ENCODE measurements at places on chromosomes 2 and 18.

- no peak for DNase-seq
Measured at GRCh38 chr18:76822506-76823160, at the start of gene ZNF236. Gene ZNF236, plus strand, starts transcription at chr18:76822557. Its CDS starts 51 bp downstream, at chr18:76822608.

DNA sequence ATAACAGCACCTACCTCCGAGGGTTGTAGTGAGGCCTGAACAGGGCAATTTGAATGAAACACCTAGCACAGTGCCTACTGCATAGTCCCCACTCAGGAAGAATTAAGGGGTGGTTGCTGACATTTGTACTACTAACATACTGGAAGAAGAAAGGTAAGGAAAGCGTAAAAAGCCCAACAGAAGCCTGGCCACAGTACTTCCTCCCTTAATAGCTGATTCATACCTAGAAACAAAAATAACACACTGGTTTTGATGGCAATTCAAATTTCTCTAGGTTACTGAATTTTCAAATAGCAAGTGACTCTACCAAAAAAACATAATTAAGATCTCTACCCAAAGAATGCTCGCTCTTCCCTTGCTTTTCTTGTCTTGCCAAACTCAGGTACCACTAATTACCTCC lies 16.2 kb downstream of the SUCLG1 start:
- no peak for DNase-seq

- DNase-seq = no peak
Measured at GRCh38 chr2:105812180-105813044, 67.7 kb downstream of the NCK2 start.

DNA sequence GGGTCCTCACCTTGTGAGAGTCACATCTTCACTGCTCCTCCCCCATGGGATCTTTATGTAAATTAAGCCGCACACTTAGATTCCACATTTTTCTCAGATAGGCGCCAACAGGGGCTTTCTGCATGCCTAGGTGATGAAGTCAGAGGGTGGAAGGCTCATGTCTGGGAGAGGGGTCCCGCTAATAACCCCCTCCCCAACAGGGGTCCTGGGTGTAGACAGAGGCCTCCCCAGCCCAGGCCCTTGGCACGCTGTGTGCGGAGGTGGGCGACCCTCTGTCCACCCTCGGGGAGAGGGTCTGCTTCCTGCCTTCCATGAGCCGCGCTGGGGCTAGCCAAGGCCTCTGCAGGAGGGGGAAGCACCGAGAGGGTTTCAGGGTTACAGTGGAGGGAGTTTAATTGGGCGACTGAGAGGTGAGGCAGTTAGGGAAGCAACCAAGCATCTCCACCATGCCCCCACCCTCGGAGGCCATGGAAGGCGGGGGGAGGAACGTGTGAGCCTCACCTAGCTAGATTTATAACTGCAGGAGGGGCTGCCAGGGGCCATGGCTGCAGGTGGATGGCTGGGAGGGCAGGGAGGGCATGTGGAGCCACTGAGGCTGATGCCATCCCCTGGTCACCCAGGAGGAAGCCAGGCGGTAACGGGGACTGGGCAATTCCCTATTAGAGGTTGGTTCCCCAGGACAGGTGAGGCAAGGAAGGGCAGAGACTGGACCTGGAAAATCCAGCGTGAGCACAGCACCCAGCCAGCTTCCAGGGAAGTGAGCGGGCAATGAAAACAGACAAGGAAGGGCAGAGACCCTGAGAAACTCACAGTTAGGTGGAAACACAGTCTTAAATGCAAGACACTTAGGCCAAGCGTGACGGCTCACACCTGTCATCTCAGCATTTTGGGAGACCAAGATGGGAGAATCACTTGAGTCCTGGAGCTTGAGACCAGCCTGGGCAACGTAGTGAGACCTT lies 7.7 kb upstream of the PXDN start:
- DNase-seq = no peak

GRCh38 chr18:34773961-34774766 lies 64.1 kb downstream of the DTNA start:
- DNase-seq = no peak

GRCh38 chr2:240220371-240220770 lies 79.9 kb upstream of the OTOS start:
- DNase-seq = no peak

DNA sequence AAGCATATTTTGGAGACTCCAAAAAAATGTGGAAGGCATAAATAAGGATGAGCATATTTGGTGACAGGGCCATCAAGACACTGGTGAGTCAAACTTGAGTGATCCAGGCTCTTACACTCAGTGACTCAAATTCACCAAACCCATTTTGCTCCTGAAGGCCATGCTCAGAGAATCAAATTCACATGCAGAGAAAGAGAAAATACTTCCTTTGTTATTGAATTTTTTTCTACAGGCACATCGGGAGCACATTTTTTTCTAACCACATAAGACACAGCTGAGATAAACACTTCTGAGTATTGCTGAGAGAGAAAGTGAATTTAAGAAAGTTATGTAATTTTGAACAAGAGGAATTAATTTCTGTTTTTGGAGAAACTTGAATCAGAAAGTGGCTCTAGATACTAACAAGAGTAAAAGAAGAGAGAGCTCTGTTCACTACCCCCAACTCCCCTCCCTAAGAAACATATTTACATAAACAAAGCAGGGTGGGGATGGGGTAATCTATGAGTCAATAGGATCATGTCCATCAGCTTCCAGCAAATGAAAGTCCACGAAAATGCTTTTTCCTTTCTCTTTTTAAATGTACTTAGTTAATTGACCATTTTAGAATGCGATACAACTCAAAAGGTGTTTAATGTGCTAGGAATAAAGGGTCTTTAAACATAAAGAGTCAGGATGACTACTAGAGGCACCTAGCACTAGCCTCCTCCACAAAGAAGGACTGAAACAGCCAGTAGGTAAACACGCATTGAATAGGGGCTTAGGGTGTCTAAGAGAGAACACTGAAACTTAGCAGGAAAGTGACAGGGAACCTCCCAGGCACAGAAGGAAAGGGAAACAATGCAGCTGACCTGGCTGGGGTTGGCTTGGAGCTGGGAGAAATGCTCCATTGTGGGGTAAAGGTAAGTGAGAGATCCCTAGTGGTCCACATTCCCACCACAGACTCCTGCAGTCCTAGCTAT lies 152.3 kb downstream of the KCNE4 start:
- no peak for DNase-seq

DNA sequence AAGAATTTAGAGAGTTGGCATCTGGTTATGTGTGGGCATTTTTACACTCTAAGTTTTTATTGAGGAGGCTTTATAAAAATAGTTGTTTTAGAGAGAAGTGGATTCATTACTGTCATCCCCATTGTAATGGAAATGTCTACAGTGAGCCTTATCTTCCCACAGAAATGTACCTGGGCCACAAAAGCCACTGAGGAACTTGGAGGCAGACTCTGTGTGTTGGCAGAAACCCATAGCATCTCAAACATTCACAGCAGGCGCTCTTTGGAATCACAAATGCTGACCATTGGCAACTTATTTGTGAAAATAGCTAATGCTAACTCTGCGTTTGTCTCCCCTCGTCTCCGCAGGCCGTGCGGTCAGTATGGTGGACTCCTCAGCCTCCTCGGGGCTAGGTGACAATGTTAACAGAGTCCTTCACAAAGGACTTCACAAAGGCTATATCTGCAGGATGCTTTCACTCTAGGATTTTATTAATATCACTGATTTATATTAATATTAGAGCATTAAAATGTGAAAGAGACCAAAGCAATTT lies 689.1 kb upstream of the POU3F3 start:
- no peak for DNase-seq

- DNase-seq = no peak
Measured at GRCh38 chr2:98039085-98039756, 43.5 kb upstream of the TMEM131 start.
